ENCODE measurements at places on chromosomes 2 and 18.

- no peak for DNase-seq
Measured at GRCh38 chr2:212732860-212733259, 194.3 kb upstream of the ERBB4 start.

DNA sequence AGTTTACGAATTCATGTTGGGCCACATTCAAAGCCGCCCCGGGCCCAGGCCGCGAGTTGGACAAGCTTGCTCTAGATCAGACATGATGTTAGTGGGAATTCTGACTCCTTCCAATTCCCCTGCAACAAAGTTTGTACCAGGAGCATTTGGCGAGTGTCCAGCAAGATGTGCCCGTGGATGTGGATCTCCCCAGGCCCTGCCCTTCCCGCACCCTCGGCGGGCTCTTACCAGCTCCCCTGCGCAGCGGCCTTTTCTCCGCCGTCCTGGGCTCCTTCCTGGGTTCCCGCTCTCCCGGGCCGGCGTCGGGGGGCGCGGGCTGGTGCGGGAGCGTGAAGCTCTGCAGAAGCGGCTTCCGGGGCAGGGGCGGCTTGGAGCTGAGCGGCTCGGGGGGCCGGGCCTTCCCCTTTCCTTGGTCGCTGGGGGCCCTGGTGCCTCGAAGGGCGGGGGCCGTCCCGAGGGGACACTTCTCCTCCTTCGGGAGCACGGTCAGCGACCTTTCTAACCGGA, 90.8 kb upstream of the MGAT4A start:
- no peak for DNase-seq

GRCh38 chr18:74856928-74857327, 259.3 kb downstream of the ZNF407 start:
- no peak for DNase-seq

GRCh38 chr2:42726680-42727079, 37.3 kb downstream of the OXER1 start:
- no peak for DNase-seq

GRCh38 chr2:57892920-57893319, 153.7 kb upstream of the VRK2 start:
- no peak for DNase-seq

DNA sequence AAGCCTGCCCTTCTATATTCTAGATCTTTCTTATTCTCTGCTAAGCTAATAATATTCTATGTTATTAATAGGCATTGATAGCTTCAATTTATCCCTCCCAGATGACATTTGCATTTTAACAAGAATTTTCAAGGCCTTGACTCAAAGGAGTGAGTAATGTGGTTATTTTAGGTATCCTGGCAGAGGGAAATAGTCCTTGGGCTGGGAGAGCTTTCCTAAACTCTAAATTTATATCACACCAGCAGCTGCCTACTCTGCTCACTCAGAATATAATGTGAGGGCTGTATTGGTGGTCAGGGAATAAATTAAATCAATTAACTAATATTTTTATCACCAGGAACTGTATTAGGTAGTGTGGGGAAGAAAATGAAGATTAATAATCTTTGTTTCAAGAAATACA, 74.8 kb upstream of the ADAM23 start:
- DNase-seq, result no peak

DNA sequence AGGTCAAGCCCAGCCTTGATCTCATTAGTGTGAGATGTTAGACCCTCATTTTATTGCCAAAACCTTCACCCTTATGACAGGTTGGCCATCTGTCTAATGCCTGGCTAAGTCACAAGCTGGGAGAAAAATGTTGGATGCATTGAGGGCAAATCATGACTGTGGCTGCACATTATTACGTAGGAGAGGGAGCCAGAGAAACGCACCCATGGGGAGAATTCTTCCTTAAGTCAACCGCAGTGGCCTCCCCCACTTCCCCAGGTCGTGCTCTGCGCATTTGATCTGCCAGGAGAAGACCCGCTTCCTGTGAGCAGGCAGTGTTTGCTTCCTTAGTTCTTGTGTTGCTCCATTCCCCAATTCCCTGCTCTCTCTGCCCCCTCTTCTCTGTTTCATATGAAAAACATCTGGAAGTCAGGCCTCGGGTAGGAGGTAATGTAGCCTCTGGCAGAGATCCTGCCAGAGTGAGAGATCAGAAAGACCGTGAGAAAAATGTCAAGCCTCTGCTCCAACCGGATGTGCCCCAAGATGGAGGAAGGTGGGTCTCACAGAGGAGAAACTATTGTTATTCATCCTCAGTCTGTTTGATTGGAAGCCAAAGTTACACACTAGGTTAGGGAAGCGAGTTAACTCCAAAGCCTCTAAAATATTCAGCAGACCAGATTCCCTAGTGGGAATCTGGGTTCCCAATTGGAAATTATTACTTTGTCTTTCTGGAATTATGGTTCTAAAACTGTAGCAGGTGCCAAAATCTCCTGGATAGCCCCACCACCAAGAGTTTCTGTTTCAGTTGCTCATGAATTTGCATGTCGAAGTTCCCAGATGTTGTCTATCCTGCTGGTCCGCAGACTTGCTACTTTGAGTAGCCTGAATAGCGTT, 144.3 kb upstream of the PELI1 start:
- no peak for DNase-seq

GRCh38 chr2:55239656-55240222, 7.3 kb downstream of the RPS27A start:
- DNase-seq, result no peak

DNA sequence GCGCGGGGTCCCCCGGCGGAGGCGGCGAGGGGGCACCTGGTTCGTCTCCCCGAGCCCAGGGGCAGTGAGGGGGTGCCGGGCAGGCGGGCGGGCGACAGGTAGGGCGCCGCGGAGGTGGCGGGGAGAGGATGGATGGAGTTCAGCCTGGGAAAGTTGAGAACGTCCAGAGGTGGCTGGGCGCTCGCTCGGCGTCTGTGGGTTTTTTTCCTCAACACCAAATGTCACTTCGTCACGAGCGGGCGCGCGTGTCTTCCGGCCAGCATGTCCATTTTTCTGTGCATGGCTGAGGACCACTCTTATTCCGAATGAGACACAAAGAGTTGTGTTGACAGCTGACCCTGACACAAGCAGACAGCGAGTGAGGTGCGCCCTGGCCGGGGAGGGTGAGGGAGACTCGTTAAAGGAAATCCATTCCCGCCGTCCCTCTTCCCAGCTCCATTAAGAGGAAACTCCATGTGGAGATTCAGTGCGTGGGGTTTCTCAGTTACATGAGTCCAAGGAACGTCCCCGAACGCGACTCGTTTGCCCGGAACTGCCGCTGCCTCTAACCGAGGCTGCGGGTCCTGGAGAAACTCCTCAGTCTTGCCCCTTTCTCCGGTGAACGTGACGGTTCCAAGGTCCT, 859 bp downstream of the GREB1L start:
- DNase-seq, result no peak

DNA sequence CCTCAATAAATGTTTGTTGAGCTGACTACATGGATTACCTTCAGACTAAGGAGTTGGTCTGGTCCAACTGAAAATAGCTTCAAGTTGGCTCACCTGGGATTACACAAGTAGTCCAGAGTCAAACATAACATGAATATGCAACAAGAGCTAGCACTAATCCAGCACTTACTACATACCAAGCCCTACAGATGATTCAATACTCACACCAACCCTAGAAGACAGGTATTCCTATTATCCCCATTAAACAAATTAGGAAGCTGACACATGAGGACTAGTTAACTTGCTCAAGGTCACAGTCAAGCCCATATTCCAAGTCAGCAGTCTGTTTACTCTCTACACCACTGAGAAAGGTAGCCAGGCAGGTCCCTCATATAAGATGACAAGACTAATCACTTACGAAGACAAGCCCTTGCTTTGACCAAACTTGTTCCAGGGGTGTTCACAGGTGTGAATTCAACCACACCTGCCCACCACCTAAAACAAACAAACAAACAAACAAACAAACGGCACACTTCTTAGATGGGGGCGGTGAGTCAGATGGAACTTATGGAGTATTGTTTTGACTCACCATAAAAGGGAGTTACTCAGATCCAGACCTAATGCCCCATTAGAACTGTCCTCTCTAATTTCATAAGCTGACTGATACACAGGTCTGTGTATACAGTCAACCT, 29.1 kb downstream of the TMEM131 start:
- DNase-seq, result no peak

- no peak for DNase-seq
Measured at GRCh38 chr2:189234991-189235390, 55.4 kb upstream of the COL5A2 start.
